KG1 (cell line): ENCODE measurements at places on chromosomes 13 and 19.

GRCh38 chr13:40629678-40630384, 36.6 kb downstream of the FOXO1 start:
- DNase-seq = no peak

GRCh38 chr19:39671739-39672363, 16.1 kb downstream of the LGALS16 start:
- DNase-seq = peak; percentile 47

- DNase-seq = no peak
Measured at GRCh38 chr13:93029536-93029935, 197.1 kb upstream of the GPC6 start.

GRCh38 chr13:99796175-99796819, 175.3 kb downstream of the ZIC5 start:
- no peak for DNase-seq

- peak; percentile 9 for DNase-seq
Measured at GRCh38 chr19:737591-738093, 13.3 kb upstream of the MISP start.

DNA sequence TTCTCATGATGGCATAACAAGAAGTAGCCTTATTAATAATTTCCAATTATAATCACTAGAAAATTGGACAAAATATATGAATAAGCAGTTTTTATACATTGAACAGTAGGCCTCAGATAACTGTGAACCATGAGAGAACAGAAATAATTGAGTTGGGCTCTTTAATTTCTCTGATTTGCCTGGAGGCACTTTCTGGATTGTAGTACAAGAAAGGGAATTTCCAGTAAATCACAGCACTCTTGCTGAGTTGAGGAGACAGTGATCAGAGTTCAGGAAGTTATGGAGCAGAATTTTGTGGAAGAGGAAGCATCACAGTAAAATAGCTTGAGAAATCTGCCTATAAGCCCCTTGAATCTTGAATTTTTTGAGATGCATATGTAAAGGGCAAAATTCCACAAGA, 216.2 kb downstream of the MAB21L1 start:
- DNase-seq = no peak

DNA sequence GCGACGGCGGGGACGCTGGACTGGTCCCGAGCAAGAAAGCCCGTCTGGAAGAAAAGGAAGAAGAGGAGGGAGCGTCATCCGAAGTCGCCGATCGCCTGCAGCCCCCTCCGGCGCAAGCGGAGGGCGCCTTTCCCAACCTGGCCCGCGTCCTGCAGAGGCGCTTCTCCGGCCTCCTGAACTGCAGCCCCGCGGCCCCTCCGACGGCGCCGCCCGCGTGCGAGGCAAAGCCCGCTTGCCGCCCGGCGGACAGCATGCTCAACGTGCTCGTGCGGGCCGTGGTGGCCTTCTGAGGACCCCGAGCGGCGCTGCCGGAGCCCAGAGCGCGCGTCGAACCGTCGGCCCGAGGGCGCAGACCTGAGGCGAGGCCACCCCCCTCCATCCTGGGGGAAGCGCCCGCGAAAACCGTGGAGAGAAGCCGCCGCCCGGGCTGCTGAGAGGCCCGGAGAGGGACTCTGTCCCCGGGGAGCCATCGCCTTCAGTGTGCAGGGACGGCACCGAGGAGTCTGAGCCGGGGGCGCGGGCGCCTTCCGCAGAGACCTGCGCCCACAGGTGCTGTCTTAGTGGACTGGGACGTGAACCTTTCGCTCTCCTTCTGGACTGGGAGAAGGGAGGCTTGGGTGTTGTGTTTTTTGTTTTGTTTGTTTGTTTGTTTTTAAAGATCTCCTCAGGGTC, 3.5 kb downstream of the IER2 start:
- DNase-seq = no peak

- DNase-seq = no peak
Measured at GRCh38 chr13:90197722-90198121, 1149.8 kb upstream of the MIR17HG start.
